ENCODE measurements at places on chromosomes 2 and 18. TPM values are rescaled to one million over a fixed set of nuclear protein-coding genes. Genes with fewer than 3 reads are reported as not detected.
A peak's percentile ranks its signal among the peaks of the same experiment; 100 is the strongest.

DNA sequence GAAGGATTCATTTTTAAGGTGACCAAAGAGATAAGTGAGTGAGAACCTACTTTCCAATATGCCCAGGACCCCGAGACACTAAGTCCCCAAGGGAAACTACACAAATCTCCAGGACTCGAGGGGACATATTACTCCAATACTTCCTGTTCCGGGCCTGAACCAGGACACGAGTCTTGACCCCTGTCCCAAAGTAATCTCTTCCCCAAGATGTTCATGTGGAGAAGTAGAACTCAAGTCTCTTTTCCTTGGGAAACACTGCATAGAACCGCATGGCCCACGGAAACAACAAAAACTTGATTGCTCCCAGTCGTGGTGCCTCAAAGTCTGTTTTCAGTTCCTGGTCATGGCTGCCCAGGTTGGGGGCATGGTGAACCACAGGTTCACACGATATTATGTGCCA is 87.2 kb upstream of the ZEB2 start:
- DNase-seq = no peak

DNA sequence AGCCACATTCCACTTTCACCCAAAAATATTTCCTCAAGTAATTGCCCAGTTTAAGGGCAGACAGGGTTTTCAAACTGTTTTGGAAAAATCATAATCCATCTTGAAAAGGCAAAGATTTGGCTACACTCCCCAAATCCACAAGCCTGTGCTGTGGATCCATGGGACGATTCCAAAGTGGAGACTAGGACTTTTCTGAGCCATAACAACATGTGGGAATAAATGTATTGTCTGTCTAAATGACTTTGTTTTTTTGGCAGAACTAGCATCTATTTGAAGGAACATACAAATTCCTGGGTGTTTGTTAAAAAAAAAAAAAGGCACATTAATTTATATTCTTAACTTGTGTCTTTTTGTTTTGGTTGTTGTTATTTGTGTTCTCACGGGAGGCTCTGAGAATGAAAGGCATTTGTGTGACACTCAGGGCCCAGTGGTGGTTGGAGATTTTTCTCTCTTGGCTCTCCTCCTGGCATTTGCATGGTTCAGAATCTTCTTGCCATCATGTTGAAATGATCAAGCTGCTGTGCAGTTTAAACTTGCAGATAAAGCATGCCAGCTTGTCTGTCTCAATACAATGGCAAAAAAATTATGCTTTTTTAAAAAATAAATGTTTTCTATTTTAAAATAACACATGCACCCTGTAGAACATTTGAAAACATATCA is 277.4 kb downstream of the EN1 start:
- no peak for DNase-seq

GRCh38 chr2:158619496-158619895 is 162.7 kb downstream of the PKP4 start:
- peak; percentile 22 for DNase-seq

The STARD6 gene
- total RNA-seq = not detected

The ZFP36L2 gene
- 116 TPM for total RNA-seq

All from body of pancreas (tissue), 4 donors.